ENCODE measurements at places on chromosomes 16 and 17.

DNA sequence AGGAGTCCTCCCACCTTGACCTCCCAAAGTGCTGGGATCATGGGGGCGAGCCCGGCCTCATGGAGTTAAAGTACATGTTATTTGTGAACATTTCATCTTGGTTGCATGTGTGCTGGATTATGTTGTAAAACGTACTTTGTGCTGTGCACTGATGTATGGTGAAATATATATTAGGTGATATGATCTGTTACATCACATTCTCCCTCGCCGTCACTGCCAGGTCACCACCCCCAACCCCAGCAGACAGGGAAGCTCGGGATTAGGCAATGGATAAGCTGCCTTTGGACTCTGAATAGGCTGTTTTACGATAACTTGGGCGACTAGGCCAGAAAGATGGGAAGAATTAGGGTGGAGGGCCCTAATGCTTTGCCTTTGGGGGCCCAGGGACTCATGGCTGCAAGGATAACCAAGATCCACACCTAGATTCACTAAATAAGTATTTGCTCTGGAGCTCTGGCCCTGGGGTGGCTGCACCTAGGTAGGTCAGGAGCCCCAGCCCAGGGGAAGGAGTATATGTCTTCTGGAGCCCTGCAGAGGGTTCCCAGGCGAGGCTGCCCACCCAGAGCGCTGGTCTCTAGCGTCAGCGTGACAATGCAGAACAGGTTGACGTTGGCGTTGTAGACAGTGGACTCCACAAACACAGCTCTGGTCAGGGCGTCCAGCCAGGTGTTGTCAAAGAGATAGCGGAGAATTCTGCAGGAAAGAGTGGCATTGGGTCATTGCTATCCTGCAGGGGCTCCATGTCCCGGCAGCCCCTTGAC lies 27.1 kb upstream of the GCSH start:
- DNase-seq, result no peak

DNA sequence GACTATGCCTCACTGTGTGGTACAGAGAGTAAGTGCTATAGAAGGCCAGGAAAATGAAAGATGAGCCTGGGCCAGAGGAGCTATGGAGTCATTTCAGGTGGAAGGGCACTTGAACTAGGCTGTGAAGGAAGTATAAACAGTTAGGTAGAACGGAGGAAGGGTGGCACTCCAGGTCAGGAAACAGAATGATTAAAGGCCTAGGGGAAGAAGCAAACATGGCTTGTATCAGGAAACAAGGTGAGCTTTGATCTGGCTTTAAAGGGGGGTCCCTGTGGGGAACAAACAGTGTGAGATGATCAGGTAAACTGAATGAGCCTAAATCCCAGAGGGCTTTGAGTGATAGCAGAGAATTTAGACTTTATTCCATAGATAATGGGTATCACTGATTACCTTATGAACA lies 16.9 kb downstream of the MAP3K3 start:
- no peak for DNase-seq

DNA sequence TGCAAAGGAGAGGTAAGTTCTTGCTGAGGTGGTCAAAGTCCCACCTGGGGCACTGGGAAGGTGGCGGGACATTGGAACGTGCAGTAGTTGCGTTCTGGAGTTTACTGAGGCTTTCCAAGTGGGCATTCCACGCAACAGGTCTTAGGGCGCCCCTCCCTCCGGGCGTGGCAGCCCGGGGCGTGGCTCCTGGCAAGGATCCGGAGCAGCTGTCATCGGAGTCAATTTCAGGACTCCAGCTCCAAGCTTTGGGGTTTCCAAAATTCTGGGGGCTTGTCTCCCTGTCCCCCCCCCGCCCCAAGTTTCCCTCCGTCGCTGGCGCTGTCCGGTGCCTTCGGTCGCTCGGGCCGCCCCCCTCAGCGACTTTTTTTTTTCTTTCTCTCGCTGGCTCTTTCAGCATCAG lies 43.1 kb upstream of the AMZ2 start:
- DNase-seq, result peak; percentile 83

GRCh38 chr17:81523402-81524038 lies 4.7 kb upstream of the FSCN2 start:
- DNase-seq, result no peak

DNA sequence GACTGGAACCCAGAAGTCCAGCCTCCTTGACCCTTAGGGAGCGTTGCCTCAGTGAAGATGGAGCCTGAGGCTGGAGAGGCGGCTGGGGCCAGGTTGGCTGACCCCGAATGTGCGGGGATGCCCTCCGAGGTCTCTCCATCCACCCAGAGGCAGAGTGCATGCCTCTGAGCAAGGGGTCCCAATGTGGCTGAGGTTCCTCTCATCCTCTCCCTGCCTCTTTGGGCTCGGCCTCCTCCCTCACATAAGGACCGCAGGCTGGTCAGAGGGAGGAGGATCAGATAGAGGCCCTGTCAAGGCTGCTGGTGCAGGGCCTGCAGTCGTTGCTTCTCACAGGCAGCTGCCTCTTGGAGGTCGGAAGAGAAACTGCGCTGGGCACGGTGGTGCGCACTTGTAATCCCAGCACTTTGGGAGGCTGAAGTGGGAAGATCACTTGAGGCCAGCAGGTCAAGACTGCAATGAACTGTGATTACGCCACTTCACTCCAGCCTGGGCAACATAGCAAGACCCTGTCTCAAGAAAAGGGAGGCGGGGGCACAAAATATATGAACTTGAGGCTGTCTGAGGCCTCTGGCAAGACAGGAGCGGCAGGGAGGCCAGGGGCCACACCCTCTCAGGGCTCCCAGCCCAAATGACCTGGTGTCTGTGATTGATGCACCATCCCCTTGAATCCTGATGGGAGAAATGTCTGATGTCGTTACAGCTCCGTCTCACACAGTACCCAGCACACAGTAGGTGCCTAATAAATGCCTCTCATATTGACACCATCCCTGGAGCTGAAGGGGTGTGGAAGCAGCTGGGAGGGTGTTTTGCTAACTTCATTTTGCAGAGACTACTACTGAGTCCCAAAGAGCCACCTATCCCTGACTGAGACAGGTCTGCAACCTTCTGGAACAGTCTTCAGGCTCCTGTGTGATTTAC lies 220.1 kb upstream of the GSE1 start:
- DNase-seq, result peak; percentile 49

DNA sequence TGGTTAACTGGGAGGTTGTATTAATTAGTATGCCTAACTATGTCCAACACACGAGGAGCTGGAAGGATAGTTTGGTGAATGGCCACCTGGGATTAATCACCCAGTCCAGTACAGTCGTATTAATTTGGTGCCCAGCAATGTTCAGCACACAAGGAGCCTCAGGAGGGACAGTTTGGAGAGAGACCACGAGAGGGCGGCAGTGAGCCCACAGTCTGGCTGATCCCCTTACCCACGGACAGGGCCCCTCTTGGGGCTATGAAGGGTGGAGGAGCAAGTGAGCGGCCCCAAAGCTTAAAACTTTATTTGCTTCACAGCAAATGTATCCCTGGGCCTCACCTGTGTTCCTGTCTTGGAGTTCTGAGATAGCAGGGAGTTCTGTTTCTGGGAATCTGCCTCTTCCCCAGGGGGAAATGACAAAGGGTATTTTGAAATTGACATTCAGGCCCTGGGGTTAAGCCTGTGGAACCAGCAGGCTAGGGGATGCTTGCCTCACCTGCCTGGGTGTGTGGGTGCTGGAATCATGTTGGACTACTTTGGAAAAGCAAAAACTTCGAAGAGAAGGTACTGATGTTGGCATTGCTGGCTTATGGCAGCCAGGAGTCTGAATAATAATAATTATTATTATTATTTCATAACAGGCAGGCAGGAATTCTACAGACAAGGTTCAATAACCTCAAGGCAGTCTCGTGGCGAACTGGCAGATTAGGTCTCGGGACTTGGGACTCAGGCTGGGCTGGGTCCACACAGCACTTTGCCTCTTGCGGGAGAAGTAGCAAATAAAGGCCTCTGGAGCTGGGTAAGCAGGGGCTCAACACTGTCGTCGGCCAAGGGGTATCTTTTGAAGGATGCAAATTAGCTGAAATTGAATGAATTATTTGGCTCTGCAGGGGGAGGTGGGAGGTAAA lies 227.6 kb upstream of the ASIC2 start:
- DNase-seq, result no peak

DNA sequence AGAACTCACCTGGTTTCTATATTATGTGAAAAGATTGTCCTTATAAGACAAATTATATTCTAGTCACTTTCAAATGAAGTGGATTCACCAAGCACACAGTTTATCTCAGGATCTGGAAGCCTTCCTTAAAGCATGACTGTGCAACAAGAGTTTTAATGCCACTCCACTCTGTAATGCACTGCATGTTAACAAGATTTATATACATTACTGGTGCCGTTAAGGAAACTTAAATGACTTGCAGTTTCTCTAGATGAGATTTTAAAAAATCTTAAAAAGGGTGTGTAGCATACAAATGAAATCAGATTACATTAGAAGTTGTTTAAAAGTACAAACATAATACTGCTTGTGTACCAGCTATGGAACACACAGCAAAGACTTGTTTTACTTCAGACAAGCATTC lies 150.8 kb downstream of the SNX11 start:
- DNase-seq, result no peak

GRCh38 chr17:35542990-35543389 lies 5.5 kb upstream of the SLFN12L start:
- DNase-seq, result no peak

DNA sequence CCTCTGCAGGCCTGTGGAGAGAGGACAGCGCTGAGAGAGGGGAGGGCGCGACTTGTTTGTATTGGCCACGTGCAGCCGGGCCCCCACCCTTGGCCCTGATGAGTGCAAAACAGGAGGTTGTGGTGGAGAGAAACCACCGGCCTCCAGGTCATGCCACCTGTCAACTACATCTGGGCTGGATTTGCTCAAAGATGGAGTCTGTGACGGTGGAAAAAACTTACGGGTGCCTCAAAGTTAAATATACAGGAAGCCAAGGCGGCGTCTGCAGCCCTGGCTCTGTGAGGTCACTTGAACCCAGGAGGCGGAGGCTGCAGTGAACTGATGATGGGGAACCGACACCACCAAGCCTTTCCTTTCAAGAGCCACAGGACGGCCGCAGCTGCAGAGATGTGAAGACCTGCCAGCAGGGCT lies 15.7 kb downstream of the C16orf74 start:
- peak; percentile 89 for DNase-seq

- no peak for DNase-seq
These were observed 45.0 kb downstream of the ZNF652 start for GRCh38 chr17:49316889-49317675.

GRCh38 chr17:1011760-1012735 lies 15.1 kb downstream of the TIMM22 start:
- peak; percentile 72 for DNase-seq

DNA sequence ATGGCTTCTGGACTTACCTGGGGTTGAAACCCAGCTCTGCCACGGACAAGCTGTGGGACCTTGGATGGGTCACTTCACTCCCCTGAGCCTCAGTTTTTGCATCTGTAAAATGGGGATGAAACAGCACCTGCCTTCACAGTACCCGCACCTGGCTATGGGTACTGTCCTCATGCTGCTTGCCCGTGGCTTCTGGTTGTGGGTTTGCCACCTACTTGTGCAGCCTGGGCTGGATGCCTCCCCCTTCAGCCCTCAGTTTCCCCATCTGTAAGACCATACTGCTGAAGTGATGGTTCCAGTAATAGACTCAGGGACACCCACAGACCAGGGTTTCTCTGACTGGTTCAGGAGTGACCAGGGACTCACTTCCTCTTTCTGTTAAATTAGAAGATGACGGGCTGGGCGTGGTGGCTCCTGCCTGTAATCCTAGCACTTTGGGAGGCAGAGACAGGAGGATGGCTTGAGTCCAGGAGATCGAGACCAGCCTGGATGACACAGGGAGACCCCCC lies 9.4 kb downstream of the GLIS2 start:
- no peak for DNase-seq

- DNase-seq, result no peak
These were observed 13.9 kb downstream of the GNGT2 start for GRCh38 chr17:49196520-49196919.

- DNase-seq, result no peak
These were observed 48.5 kb upstream of the ZCCHC14 start for GRCh38 chr16:87541147-87541871.

- no peak for DNase-seq
These were observed 407.3 kb downstream of the XYLT1 start for GRCh38 chr16:17063201-17064139.

DNA sequence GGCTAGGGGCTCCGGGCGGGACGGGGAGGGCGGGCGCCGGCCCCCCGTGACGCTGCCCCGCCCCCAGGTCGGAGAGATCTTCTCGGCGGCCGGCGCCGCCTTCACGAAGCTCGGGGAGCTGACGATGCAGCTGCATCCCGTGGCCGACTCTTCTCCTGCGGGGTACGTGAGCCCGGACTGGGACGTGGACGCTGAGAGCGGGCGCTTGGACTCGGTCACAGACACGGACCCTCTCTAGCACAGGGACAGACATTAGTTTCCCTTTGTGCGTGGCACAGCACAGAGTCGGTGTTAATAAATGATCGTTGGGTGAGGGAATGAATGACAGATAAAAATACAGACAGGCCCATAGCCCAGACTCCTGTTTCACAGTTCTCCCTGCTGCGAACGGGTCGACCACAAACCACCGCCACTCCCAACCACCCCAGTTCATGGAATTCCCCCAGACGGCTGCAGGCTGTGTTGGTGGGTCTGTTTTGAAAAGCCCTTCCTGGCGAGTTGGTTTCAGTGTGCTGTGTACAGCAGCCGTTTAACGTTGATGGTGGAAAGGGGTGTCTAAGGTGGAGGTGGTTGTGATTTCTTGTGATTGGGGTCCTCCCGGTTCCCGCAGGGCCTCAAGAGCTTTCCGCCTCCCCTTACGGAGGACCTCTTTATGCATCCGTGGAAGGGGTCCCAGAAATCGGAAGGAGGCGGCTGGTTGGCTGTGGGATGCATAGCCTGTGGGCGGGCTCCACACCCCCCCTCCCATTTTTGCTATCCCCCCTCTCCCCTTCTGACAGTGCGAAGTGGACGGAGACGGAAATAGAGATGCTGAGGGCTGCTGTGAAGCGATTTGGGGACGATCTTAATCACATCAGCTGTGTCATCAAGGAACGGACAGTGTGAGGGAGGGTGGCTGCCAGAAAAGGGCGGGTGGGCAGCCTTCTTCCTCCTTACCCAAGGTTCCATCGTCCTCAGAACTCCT lies 2.9 kb downstream of the RNASEK start:
- peak; percentile 85 for DNase-seq

DNA sequence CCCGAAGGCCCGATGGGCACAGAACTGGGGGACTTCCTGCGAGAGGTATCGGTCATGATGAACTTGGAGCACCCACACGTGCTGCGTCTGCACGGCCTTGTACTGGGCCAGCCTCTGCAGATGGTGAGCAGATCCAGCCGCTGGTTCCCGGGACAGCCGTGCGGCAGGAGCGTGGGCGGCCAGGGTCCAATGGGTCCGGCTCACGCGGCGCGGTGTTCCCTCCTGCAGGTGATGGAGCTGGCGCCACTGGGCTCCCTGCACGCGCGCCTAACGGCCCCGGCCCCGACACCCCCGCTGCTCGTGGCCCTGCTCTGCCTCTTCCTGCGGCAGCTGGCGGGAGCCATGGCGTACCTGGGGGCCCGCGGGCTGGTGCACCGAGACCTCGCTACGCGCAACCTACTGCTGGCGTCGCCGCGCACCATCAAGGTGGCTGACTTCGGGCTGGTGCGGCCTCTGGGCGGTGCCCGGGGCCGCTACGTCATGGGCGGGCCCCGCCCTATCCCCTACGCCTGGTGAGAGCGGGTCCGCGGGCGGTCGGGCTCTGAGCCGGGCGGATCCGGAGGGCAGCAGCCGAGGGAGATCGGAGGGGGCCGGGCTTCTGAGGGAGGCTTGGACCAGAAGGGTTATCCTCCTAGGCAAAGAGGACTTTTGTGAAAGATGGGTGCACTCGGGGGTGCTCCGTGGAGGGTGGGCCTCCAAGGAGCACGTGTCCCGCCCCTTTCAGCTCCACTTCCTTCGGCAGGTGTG lies 3.0 kb downstream of the TNK1 start:
- peak; percentile 93 for DNase-seq
